RKO (cell line): ENCODE measurements at places on chromosomes 7 and 10.

- DNase-seq: no peak
Measured at GRCh38 chr10:47165711-47166404, 134.1 kb upstream of the GDF10 start.

DNA sequence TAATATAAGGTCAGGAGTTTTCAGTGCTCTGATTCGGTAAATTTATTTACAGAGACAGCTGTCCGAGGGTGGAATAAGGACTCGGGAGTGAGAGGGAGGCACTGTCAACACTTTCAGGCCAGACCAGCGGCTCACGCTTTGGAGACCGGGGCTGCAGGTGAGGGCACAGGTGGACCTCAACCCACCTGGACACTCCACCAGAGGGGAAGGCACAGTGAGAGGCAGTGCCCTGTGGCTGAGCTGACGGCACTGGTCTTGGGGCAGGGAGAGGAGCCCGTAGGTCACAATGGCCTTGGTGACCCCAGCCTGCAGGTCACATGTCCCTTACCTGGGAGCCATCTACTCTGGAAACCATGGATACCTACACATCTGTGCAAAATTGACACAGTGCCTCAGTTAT lies 315.1 kb downstream of the ADARB2 start:
- no peak for DNase-seq

DNA sequence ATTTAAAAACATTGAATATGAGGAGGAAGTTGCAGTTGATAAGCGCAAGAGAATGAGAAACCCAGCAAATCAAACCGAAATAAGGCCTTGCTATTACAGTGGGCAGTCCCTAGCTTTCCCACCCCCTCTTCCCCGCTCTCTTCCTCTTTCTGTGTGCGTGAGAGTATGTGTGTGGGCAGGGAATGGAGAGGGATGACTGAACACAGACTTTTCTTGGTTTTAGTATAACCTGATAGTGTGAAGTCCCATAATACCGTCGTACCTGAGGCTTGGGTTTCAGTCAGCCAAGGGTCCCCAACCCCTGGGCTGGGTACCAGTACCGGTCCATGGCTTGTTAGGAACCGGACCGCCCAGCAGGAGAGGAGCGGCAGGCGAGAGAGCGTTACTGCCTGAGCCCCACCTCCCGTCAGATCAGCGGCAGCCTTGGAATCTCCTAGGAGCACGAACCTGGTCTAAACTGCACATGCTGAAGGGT lies 255.3 kb downstream of the CELF2 start:
- no peak for DNase-seq

DNA sequence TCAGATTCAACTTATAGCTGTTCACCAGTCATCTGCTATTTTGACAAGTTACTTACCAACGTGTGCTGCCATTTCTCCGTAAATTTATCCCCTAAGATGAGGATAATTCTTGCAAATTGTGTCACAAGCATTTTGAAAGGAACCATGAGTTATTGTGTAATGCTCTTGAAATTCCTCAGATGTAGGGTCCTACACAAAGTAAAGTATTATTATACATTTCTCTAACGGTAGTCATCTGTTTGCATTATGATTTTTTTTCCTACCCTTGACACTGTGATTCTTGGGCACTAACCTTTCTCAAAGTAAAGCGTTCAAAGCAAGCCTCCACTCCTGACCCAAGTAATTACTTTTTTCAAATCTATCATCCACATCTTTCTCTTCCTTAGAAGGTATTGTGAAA lies 8.1 kb downstream of the HERC4 start:
- DNase-seq: no peak

GRCh38 chr7:1632916-1633785 lies 36.9 kb upstream of the ELFN1 start:
- DNase-seq: no peak

DNA sequence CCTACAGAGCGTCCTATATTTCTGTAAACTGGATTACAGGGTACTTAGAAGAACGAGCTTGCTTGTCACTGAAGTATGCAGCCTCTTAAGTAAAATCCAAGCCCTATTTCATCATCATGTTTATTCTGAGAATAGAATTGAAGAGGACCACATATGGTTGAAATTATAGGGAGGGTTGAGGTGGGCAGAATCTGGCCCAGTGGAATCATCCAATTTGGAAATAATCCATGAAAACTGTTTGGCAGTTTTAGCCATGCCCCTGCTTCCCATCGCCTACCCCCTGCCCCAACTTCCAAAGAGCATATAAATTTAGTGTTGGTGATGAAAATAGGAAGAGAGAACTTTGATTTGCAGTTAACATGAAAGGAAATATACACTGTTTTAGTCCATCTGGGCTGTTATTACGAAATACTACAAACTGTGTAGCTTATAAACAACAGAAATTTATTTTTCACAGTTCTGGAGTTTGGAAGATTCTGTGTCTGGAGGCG lies 150.4 kb downstream of the PRKG1 start:
- no peak for DNase-seq

DNA sequence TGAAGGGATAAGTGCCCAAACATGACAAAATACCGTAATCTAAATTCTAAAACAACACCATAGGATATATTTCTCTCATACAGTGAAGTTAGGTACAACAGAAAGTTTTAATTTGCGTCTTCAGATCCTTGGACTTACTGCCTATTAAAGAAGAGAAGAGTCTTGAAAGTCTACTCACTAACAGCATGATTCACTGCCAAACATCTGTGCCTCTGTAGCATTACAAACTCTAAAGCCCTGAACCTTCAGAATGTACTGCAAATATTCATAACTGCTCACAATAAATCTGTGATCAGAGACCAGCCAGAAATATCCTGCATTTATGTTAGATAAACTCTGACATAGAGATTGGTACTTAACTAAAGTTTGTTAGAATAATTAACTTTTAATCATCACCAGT lies 365.3 kb downstream of the PARD3 start:
- no peak for DNase-seq

- no peak for DNase-seq
Measured at GRCh38 chr7:105229641-105230040, 159.1 kb downstream of the SRPK2 start.

DNA sequence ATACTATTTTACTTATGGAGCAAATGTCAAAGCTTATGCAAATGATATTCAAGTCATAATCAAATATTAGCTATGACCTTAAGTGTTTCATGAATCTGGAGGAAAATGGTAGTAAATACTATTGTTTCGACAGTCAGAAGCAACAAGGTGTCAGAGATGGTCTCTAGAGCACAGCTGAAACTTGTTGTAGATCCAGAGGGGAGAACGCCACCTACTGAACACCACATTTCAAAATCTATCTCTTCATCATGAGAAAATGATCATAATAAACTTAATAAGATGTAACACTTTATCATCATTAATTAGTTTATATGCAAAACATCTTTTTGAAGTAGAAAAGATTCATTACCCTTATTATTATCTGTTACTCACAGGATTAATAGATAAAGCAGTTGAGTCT lies 418.7 kb downstream of the GATA3 start:
- DNase-seq: peak; percentile 22

DNA sequence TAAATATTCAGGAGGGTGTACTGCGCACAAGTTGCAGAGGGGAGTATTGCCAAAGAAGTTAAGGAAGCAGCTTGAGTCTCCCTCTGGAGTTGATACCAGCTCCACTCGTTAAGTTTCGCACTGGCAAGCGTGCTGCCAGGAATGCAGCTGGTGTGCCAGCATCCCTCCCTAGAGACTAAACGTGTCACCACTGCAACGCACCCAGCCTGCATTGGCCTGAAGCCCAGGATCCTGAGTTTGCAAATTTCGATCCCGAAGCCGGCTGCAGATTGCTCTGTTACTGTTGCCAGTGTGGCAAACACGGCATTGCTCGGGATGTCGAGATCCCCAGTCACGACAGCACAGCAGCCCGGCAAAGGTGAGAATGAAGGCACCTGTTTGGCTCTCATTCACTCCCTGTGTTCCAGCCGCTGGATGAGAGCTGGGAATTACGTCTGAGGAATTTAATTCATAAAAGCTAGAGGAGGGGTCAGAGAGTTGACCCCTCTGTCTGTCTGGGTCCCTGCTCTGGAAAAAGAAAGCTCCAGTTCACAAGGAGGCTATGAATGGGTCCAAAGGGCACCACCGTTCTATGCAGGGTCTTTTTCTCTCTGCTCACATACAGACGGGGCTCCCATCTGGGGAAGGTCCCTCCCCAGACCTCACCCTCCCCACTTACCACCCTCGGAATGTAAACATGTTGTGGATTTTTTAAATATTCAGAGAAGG lies 61.0 kb downstream of the NRP1 start:
- DNase-seq: no peak

- no peak for DNase-seq
Measured at GRCh38 chr10:77176232-77176631, 461.4 kb downstream of the KCNMA1 start.

GRCh38 chr10:119643306-119644204 lies 7.6 kb upstream of the BAG3 start:
- no peak for DNase-seq

DNA sequence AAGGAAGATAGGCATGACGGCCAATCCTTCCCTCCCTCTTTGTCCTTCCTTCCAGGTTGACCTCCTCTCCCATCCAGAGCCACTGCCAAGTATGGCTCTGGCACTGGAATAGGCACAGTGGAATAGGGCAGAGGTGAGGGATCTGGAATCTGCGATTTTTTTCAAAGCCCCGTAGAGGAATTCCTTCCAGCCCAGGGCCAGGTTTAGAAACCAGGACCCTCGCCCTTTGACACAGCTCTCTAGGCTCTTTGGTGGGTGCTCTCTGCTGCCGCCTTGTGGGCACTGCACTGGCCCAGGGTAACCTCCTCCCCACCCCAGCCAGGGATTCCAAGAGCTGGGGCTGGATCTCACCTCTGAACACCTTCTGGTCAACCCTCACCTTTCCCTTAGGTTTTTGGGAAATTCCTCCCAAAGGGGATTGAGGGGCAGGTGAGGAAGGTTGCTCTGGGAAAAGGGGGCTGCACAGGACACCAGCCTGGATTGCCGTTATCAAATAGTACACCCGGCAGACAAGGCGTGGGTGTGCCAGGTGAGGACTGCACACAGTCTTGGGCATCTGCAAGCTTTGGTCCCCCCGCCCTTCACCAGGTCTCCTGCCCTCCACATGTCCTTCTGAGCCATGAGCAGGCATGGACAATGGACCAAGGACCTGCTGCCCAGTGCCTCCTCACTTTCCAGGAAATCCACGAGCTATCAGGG lies 22.8 kb downstream of the C10orf105 start:
- peak; percentile 27 for DNase-seq

- no peak for DNase-seq
Measured at GRCh38 chr7:141436139-141436538, 115.1 kb upstream of the AGK start.

DNA sequence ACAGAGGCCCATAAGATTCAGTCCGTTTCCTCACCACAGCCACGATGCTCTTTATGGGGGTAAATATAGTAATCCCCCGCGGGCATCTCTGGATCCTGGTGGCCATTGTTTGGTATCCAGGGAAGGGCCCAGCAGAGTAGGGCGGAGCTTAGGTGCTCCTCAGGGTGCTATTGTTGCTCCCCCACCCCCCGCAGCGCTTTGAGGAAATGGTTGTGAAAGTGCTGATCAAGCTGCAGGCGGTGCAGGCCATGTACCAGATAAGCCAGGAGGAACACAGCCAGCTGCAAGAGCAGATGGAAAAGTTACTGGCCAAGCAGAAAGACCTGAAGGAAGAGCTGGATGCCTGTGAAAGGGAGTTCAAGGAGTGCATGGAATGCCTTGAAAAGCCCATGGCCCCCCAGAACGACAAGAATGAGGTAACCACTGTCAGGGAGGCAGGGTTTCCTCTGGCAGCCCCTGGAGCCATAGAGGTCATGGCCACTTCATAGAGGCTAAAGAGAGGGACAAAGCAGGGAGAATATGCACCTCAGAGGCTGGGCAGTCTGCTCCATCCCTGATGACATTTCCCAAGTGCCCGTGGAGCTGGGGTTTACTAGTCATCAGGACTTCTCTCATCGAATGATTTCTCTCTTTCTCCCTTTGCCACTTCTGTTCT lies 17.6 kb upstream of the FLNC start:
- DNase-seq: no peak

DNA sequence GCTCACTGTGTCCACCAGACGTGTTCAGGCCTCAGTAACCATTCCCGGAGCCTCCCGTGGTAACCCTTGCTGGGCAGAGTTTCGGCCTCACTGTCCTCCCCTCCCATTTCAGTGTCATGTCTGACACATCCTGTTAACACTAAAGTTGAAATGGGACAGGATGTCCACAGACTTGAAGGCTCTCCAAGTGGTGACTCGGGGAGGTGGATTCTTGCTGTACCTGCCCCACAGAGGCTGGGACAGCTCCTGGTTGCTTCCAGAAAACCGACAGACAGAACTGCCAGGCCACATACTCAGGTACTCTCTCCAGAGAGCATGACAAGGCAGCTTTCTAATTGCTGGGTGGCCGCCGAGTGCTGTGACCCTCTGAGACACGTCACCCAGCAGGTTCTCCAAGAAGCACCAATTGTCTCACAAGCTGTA lies 17.9 kb upstream of the CYTH3 start:
- DNase-seq: no peak

DNA sequence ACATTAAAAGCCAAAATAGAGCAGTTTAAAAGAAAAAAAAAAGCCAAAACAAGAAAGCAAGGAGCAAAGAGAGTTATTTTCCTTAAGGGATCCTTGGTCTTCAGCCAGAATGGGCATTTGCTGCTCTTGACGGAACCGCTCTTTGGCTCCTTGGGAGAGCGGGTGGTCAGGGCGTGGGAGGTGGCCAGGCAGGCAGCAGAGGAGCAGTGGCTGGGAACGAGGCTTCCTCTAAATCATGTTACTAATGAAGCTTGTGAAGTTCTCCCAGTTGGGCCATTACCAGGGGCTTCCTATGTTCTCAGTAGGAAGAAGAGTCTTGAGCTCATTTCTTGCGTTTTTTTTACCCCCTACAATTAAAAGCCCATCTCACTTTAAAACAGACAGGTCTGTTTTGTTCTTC lies 116.6 kb downstream of the DOCK1 start:
- DNase-seq: no peak

GRCh38 chr7:102272917-102273748 lies 13.5 kb upstream of the SH2B2 start:
- no peak for DNase-seq

GRCh38 chr7:27774717-27775328 lies 34.9 kb downstream of the TAX1BP1 start:
- DNase-seq: peak; percentile 46

DNA sequence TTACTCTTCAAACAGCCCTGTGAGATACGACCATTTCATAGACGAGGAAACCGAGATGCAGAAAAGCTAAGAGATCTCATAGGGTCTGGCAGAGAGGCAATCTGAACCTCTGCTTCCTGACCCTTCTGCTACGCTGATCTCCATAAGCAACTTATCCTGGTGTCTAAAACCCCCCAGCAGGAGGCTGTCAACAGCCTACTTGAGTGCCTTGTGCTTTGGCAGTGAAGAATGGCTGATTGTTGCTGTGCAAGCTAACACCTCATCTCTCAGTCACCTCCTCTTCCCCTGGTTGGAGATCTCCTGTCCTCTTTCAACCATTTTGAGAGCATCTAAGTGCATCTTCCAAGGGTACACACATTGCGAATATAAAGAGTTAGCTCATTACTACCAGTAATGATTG lies 86.2 kb downstream of the AOAH start:
- DNase-seq: no peak

DNA sequence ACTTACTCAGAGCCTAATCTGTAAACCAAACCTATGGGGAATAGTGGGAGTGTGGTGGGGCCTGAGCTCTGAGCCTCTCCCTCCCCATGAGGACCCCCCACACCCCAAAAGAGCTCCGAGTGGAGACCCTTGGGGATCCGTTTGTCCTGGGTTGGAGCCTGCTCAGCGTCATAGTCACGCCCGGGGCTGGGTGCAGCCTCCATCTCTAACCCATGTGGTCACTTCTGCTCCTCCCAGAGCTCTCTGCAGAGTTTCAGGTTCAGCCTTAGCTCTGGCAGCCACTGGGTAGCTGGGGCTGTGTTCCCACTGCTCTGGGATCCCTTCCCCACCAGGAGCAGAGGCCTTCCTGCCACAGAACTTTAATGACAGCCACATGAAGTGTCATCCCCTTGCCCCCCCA lies 25.9 kb downstream of the PFKFB3 start:
- no peak for DNase-seq
